ENCODE measurements at places on chromosomes 2 and 18. TPM values are rescaled to one million over a fixed set of nuclear protein-coding genes. Genes with fewer than 3 reads are reported as not detected.

DNA sequence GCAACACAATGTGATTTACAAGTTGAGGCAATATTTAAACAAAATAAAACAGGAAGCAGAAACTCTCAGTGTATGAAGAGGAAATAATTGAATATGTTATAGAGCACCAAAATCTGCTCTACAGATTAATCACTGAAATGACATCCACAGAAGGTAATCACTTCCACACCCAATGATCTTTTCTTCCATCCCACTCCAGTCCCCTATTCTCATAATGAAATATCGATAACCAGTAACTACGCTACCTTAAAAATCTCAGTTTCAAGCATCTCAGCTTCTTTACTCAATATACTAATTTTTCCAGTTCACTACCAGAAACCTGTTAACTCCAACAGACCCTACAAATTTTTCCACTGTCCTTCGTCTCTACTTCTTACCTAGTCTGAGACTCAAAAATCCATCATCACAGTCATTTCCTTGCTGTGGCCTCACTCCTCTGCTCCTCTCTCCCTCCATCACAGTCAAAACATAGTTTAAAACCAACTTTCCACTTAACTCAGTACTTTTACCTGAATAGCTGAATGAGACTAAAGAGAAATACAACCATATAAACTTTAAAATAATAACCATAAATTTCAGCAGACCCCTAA, 67.1 kb downstream of the MEMO1 start:
- no peaks in the 10 kb centered on the region for H3K27me3 ChIP-seq
- no peaks in the 10 kb centered on the region for H3K4me1 ChIP-seq
- no peak overlapping the region for H3K4me3 ChIP-seq
- no peaks in the 10 kb centered on the region for H3K36me3 ChIP-seq

DNA sequence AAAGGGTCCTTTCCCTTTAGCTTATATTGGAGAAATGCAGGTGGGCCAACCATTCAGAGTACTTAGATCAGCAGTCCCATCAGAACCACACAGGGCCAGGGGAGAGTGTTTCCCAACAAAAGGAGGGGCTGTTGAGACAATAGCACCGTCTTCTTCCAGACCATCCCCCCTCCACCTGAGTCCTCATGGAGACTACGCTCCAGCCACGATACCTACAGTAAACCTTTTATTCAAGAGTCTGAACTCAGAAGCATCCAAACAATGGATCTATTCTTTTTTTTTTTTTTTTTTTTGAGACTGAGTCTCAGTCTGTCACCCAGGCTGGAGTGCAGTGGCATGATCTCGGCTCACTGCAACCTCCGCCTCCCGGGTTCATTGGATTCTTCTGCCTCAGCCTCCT, 25.7 kb upstream of the ZNF532 start:
- H3K4me1 ChIP-seq, result peaks cover 43% of the 10 kb centered on the region
- peak overlapping the region; percentile 61 for H3K4me3 ChIP-seq
- DNase-seq, result no peak
- H3K27ac ChIP-seq, result peak overlapping the region; percentile 35

DNA sequence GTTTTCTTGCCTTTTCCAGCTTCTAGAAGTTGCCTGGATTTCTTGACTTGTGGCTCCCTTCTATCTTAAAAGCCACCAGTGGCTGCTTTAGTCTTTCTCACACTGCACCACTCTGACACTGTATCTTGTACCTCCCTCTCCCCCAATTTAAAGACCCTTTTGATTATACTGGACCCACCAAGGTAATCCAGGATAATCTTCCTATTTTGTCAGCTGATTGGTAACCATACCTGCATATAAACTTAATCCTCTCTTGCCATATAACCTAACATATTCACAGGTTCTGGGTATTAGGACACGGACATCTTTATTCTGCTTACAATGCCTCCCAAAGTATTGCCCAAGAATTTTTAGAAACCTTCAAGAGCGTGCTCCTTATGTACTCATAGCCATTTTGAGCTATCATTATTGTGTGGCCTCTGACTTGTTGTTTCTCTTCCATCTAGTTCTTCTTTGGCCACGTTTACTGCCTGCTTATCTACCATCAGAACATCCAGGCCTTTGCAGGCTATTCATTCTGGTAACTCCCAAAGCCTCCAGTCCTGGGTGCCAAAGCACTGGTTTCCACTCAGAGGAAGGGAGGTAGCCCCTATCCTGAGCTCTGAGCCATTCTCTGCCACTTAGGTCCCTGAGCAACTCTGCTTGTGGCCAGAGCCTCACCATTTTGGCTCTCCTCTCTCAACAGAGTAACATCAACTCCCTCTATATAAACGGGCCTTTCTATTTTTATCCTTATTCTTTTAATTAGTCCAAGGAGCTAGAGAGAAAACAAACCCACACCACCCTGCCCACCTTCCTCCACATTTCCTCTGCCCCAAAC, 70.8 kb downstream of the MYO3B start:
- H3K27me3 ChIP-seq, result no peaks in the 10 kb centered on the region
- H3K4me1 ChIP-seq, result no peaks in the 10 kb centered on the region
- no peak overlapping the region for H3K4me3 ChIP-seq
- DNase-seq, result no peak
- no peak overlapping the region for H3K27ac ChIP-seq
- no peaks in the 10 kb centered on the region for H3K36me3 ChIP-seq

DNA sequence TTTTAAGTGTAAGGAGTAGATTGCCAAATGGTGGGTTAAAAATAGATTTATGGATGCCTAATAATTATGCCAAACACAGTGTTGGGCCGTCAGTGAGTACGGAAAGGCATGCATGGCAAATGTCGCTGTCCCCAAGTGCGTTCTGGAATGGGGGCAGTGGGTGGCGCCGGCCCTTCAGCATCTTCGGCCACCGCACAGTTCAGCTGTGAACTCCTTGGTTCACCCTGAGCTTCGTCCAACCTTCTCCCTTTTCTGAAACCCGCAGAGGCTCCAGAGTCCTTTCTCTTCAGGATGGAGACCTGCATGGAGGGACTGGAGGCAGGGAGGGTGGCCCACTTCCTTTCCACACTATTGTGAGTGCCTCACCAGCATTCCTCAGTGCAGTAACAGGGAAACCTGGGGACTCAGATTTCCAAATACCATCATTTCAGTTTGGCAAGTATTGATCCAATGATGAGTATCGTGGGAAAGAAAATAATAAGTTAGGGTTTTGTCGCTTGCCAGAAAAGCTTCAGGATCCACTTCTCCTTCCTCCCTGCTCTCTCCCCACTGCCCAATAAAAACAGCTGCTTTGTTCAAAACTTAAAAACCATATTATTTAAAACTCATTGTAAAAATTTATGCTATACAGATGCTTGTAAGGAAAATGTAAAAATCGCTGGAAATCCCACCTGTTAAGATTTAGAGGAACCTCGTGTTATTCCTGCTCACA, 74.6 kb upstream of the TXNDC2 start:
- peaks cover 45% of the 10 kb centered on the region for H3K4me1 ChIP-seq
- no peak for DNase-seq
- no peak overlapping the region for H3K4me3 ChIP-seq
- no peaks in the 10 kb centered on the region for H3K27me3 ChIP-seq
- H3K27ac ChIP-seq, result no peak overlapping the region
- peaks cover 2% of the 10 kb centered on the region for H3K36me3 ChIP-seq

Gene MOCOS
- total RNA-seq, result 2.6 TPM

Gene ZC3H6
- 7.9 TPM for total RNA-seq

Gene SERPINB10
- not detected for total RNA-seq

Measured in neural crest cell (in vitro differentiated cells).